ENCODE measurements at places on chromosomes 2 and 18. TPM values are rescaled to one million over a fixed set of nuclear protein-coding genes. Genes with fewer than 3 reads are reported as not detected.
A peak's percentile ranks its signal among the peaks of the same experiment; 100 is the strongest.

Gene CHRND
- total RNA-seq: not detected

DNA sequence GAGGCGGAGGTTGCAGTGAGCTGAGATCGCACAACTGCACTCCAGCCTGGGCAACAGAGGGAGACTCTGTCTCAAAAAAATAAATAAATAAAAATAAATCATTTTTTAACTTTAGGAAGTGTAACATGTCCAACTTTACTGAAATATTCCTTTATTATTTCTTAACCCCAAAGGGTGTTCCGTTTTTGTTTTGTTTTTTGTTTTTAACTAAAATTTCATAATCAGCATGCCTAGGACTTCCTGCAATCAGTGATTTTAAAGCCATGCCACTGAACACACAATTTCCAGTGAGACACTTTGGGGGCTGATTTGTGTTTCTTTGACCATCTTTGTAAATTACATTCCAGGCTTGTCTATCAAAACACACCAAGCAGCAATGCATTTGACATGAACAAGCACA, 7.1 kb downstream of the CATIP start:
- no peak overlapping the region for H3K27ac ChIP-seq
- no peak overlapping the region for H3K4me3 ChIP-seq
- no peaks in the 10 kb centered on the region for H3K27me3 ChIP-seq
- no peaks in the 10 kb centered on the region for H3K4me1 ChIP-seq

DNA sequence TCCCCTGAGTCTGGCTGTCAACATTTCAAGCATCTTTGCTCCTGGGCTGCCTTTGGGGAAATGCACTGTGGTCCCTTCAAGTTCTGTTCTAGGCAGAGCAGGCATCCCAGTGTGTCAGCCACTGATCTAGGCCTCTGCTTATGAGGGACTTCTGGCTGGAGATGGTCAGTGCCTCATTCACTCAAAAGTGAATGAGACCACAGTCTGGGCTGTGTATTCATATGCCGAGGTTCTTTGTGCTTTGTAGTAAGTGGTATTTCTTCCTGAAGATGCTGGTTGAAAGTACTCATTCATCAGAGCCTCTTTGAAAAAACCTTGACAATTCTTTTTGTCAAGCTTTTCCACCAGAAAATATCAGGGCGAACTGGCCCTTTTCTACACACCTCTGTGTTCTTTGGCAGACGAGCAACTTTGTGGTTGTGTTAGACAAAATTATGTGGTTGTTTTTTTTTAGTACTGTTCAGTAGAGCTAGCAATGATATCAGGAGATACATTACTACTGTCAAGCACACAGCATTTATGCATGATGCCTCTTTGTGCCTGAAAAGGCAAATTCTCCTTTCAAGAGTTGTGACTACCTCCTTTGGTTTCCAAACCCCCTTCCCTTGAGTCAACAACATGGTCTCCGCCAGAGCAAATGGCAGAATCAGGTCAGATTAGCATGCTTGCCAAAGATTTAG, 510.9 kb upstream of the NRP2 start:
- no peaks in the 10 kb centered on the region for H3K4me1 ChIP-seq
- no peak for DNase-seq
- H3K27me3 ChIP-seq: no peaks in the 10 kb centered on the region
- H3K27ac ChIP-seq: no peak overlapping the region
- no peak overlapping the region for H3K4me3 ChIP-seq
- H3K36me3 ChIP-seq: no peaks in the 10 kb centered on the region

DNA sequence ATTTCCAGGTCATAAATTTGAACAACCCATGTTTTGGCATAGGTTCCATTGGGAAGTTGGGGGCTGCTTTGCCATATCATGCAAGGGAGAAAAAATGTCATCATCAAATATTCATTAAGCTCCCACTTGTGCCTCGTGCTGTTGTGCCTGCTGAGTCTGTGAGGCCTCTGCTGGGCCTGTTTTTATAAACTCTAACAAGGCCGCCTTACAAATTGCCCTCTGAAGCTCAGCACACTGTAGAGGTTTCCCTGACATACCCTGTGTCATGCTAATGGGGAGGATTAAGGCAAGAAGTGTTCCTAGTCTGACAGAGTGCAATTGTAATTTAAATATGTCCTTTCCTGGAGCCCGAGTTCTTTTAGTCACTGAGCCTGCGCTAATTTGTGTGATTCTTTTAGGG, 17.6 kb downstream of the OSBPL6 start:
- no peaks in the 10 kb centered on the region for H3K36me3 ChIP-seq
- H3K27me3 ChIP-seq: no peaks in the 10 kb centered on the region
- H3K27ac ChIP-seq: no peak overlapping the region
- H3K4me3 ChIP-seq: no peak overlapping the region

Gene MFF
- total RNA-seq: 68.2 TPM

- no peak overlapping the region for H3K27ac ChIP-seq
- H3K27me3 ChIP-seq: no peaks in the 10 kb centered on the region
- no peak for DNase-seq
- H3K36me3 ChIP-seq: no peaks in the 10 kb centered on the region
- no peaks in the 10 kb centered on the region for H3K4me1 ChIP-seq
Observed at GRCh38 chr2:238090887-238091286, 9.3 kb upstream of the ESPNL start.

Gene AP1S3
- total RNA-seq: 185 TPM

GRCh38 chr2:223270548-223270947, 218.6 kb downstream of the KCNE4 start:
- H3K27me3 ChIP-seq: no peaks in the 10 kb centered on the region
- H3K4me3 ChIP-seq: no peak overlapping the region
- DNase-seq: no peak
- H3K4me1 ChIP-seq: no peaks in the 10 kb centered on the region
- no peak overlapping the region for H3K27ac ChIP-seq

Gene MDH1B
- 3.7 TPM for total RNA-seq

Gene LDAH
- 25.7 TPM for total RNA-seq

- no peak overlapping the region for H3K27ac ChIP-seq
- no peak overlapping the region for H3K4me3 ChIP-seq
- no peak for DNase-seq
Observed at GRCh38 chr2:68465081-68465916, 1.8 kb downstream of the FBXO48 start.

- peak; percentile 34 for DNase-seq
- no peaks in the 10 kb centered on the region for H3K36me3 ChIP-seq
- no peaks in the 10 kb centered on the region for H3K27me3 ChIP-seq
Observed at GRCh38 chr2:179440642-179441251, 176.1 kb upstream of the SESTD1 start.

GRCh38 chr2:85723707-85724360, 29.7 kb downstream of the GNLY start:
- peaks cover 3% of the 10 kb centered on the region for H3K4me1 ChIP-seq
- DNase-seq: no peak
- H3K27me3 ChIP-seq: 0 out of 2 replicates have a peak, but pooled peaks cover 3% of the 10 kb centered on the region
- H3K4me3 ChIP-seq: no peak overlapping the region
- no peak overlapping the region for H3K27ac ChIP-seq

Gene GGCX
- total RNA-seq: 43.5 TPM

DNA sequence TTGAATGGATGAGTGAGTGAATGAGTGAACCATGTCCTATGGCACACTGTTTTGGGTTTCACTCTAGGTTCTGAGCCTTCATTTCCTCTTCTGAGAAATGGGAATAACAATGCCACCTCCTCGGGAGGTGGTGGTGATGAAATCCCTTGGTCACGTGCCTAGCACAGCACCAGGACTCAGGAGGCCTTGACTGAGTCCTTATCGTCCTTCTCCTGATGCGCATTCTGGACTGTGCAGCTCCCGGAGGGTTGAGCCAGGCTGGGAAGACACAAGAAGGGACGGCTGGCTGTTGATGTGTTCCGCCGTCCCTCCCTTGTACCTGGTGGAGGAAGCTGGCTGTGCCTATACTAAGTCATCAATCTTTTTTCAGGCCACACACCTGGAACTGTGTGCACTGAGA, 437.3 kb downstream of the ZNF521 start:
- H3K4me1 ChIP-seq: no peaks in the 10 kb centered on the region
- no peak overlapping the region for H3K27ac ChIP-seq
- no peak for DNase-seq

- H3K4me3 ChIP-seq: no peak overlapping the region
- no peaks in the 10 kb centered on the region for H3K4me1 ChIP-seq
- H3K36me3 ChIP-seq: peaks cover 4% of the 10 kb centered on the region
Observed at GRCh38 chr2:47145466-47145865, 9.6 kb downstream of the STPG4 start.

DNA sequence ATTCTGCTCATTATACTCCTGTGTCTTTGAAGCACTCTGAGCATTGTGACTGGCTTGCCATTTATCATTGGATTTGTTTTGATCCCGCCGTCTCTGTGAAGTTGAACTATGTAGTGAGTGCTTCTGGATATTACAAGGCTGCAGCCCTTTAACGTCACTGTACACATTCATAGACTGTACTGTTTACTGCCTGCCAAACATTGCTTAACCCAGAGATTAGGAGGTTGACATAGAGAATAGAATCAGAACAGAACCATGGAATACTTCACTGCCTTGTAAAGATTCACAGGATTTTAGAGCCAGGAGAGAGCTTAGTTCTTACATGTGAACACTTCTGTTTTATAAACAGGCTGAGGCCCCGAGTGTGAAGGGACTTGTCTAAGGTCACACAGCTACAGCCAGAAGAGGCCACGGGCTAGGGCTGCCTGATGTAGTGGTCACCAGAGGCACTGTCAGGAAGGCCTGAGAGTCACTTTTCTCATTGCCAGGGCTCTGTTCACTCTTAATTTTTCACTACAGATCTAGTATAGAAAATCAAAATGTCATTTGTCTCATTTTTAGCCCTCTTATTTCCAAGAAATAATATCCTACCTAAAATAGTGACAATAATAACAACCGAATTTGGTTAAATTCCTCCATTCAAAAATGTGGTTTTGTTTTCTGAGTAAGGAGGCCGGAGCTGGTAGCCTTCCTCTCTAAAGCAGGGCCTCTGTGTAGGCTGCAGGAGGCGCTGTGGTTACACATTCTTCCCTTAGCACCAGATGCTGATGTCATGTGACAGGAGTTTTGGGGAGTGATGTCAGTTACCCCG, 87.9 kb downstream of the UGGT1 start:
- DNase-seq: peak; percentile 10
- no peak overlapping the region for H3K27ac ChIP-seq
- no peak overlapping the region for H3K4me3 ChIP-seq
- H3K27me3 ChIP-seq: no peaks in the 10 kb centered on the region
- H3K36me3 ChIP-seq: peaks cover 37% of the 10 kb centered on the region

GRCh38 chr2:226086190-226086589, 686.7 kb downstream of the NYAP2 start:
- no peak overlapping the region for H3K4me3 ChIP-seq
- DNase-seq: no peak
- H3K27ac ChIP-seq: no peak overlapping the region
- no peaks in the 10 kb centered on the region for H3K36me3 ChIP-seq

Gene DOK6
- not detected for total RNA-seq

Gene MROH2A
- total RNA-seq: not detected

DNA sequence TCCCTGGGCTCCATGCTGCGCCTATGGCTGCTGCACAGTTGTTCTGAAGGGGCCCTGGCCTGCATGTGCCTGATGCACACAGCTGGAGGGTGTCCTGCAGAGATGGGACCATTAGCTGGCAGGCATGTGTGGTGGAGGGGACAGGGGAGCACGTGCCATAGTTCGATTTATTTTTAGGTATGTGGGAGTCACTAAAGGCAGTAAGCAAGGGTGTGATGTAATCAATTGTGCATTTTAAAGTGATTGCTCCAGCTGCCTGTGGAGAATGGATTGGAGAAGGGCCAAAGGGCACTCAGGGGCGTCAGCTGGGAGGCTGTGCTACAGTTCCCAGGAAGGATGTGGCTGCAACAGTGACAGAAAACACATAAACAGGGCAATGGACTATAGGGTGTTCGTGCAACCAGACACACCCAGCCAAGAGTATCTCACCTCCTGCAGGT, 205.1 kb downstream of the ARL4C start:
- no peak for DNase-seq
- no peak overlapping the region for H3K4me3 ChIP-seq
- no peaks in the 10 kb centered on the region for H3K36me3 ChIP-seq

- peaks cover 7% of the 10 kb centered on the region for H3K36me3 ChIP-seq
- no peaks in the 10 kb centered on the region for H3K27me3 ChIP-seq
- no peak for DNase-seq
- no peak overlapping the region for H3K27ac ChIP-seq
- H3K4me3 ChIP-seq: no peak overlapping the region
- H3K4me1 ChIP-seq: peaks cover 8% of the 10 kb centered on the region
Observed at GRCh38 chr2:106108351-106108750, 85.8 kb downstream of the UXS1 start.
